ENCODE measurements at places on chromosomes 1 and 21.
A peak's percentile ranks its signal among the peaks of the same experiment; 100 is the strongest.

GRCh38 chr1:178142806-178143205, 48.9 kb downstream of the RASAL2 start:
- no peak for DNase-seq

- DNase-seq = no peak
These were observed 17.0 kb upstream of the OLFML2B start for GRCh38 chr1:162040657-162041056.

DNA sequence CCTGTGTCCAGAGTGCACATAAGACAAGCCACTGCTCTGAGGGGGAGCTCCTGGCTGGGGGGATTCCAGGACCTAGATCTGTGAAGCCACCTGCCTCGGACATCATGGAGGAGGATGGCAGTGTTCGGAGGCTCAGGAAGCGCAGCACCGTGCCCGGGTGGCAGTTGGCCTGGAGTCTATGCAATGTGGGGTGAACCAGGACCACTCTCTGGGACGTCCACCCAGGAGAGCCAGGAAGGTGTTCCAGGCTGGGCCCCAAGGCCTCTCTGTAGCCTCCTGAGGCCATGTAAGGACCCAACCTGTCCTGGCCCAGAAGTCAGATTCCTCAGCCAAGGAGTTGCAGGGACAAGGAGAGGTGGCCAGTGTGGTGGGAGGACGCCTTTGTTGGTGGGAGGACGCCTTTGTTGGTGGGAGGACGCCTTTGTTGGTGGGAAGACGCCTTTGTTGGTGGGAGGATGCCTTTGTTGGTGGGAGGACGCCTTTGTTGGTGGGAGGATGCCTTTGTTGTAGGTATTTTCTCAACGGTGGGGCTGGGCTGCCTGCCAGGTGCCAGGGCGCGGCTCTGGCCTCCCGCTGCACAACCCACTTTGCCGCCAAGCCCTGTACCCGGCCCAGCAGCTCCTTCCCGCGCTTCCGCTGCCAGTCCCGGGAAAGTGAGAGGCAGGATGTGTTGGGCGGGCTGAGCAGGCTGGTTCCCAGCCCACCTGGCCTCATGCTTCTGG, 30.6 kb upstream of the BMP8B start:
- no peak for DNase-seq

- no peak for DNase-seq
These were observed 43.4 kb downstream of the PKP1 start for GRCh38 chr1:201326710-201327109.

DNA sequence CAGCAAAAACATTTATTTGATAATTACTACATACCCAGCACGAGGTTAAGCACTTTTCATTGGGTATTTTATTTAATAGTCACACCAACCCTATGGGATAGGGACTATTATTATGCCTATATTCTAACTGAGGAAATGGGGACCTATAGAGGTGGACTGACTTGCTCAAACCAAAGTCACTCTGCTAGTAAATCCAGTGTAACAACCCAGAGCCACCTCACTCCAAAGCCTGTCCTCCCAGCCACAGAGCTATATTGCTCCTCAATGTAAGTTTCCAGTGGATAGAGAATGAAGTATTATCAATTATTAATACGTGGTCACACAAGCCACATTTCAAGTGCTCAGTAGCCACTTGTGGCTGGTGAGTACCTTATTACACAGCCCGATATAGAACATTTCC, 97.5 kb downstream of the RGS2 start:
- DNase-seq = no peak

DNA sequence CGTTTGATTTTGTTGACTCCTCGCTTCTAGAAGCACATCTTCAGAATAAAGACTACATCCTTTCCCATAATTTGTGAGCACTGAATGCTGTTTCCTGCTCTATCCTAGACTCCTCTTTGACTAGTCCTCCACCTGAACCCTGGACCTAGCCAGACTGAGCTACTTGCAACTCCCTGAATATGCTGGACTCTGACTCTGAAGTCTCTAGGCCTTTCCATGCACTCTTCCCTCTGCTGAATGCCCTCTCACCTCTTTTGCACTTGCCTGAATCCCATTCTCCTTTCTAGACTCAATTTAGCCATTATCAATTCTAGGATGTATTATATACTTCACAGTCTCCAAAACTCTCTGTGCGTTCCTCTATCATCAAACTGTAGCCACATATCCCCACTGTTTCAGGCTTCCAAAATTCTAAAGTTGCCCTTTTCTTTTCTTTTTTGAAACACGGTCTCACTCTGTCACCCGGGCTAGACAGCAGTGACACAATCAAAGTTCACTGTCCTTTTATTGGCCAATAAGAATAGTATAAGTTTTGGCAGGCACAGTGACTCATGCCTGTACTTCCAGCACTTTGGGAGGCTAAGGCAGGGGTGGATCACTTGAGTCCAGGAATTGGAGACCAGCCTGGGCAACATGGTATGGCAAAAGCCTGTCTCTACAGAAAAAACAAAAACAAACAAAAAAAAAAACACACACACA, 127.0 kb downstream of the LTN1 start:
- DNase-seq = no peak

GRCh38 chr1:167066333-167067122, 23.6 kb downstream of the GPA33 start:
- no peak for DNase-seq

DNA sequence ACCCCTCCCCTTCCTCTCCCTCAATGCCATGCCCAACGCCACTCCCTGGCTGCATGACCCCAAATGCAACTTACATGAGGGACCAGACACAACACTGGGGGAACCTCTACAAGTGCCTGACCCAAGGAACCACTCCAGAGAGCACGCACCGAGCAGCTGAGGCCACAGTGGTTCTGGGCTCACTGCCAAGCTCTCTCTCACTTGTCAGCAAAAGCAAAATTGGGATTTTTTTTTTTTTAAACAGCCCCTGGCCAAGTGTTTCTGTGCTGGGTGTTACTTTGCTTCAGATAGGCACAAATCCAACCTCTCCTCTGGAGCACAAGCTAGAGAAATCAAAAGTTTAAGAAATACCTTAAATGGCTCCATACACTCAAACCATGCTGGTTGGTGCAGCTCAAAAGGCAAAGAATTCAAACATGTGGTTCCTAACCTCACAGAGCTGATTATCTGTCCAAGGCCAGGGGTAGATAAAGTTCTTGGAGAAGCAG, 363.0 kb downstream of the SETD4 start:
- DNase-seq = peak; percentile 23

DNA sequence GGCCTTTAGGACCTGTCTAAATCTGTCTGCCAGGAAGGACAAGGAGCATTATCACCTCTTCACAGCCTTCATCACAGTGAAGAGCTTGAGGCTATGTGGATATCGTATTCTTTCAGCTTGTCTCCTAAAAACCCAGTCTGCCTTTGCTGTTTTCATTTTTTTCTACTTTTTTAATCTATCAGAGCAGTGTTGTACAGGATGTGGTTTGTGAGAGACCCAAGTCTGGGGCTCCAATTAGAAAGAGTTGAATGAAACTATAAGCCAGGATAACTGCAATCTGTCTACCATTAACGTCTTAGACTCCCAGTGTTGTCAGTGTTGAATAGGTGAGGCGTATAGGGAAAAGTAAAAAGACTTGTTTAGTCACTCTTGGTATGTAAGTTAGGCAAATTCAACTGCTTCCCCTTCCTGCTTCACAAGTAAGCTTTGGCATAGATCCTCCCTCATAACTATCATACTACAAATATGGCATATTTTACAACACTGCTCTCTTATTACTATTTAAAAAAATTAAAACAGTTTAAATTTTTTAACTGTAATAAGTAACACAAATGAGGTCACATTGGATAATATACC, 1225.8 kb upstream of the PRMT6 start:
- DNase-seq = no peak

DNA sequence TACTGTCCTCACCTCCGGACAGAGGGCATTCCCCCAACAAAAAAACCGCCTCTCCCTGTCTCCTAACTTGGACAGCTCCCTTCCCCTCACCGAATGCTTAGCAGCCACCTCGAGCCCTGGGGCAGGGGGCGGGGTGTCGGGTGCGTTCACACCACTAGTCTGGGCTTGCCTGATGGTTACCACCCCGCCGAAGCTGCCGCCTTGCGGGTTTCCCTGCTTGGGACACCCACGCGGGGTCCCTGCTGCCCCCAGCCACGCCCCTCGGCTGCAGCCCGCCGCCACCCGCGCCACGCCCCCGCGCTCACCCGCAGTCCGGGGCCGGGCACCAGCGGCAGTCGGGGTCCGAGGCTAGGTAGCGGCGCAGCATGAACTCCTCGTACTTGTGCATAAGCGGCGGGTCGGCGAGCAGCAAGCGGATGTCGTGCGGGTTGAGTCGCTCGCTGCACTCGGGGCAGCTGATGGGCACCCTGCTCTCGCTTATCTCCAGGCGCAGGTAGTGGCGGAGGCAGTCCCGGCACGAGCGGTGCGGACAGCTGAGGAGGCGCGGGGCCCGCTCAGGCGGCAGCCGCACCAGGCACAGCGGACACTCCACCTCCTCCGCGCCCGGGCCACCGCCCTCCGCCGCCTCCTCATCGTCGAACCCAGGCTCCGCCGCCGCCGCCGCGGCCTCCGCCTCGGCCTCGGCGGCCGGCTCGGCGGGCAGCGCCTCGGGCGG, 706 bp downstream of the RNF19B start:
- no peak for DNase-seq

- DNase-seq = no peak
These were observed 235.0 kb upstream of the NFIA start for GRCh38 chr1:60847391-60847790.

DNA sequence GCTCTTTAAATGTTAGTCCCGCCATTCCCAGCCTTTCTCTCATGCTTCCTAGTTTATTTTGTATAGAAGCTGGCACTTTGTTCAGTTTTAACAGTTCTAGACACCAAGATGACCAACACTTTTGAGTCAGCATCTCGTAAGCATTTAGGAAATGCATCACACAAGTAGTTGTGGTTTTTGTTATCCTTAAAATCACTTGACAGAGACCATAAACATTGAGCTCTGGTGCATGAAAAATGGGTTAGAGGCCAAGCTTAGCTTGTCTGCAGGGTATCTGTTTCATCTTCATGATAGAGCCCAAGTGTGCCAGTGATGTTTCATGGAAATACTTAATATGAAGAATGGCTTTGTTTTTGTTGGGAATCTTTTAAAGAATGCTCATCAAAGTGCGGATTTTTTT, 159.7 kb downstream of the DISP1 start:
- DNase-seq = no peak

GRCh38 chr1:14094611-14095400, 394.8 kb downstream of the PRDM2 start:
- no peak for DNase-seq

DNA sequence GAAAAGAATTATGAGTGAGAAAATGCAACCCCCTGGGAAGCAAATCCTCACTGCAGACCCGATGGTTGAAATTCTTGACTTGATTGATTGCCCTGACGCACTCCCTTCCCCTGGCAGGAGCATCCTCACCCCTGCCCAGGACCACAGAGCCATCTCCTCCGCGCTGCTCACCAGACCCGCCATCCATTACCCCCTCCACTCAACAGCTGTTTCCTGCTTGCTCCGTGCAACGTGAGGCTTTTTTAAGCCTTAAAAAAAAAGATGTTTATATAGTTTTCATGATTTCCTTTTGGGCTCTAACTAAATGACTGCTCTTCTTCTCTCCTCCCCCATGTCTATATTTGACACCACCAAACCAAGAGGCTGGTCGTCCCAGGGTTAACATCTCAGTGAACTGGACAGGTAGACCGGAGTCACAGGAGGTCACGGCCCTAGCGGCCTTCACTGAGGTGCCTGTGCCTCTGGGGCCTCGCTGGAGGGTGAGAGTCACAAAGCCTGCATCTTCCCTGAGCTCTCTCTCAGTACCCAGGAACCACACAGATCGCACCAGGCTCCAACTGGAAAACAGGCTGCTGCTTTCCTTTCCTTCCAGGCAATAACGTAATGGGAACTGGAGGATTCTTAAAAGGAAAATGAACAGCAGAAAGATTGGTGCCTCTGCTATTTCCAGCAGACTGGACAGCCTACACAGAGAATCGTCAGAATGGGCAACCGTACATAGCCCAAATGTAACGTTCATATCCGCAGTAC, 49.8 kb downstream of the ZBTB18 start:
- DNase-seq = no peak

- no peak for DNase-seq
These were observed 9.0 kb downstream of the NSL1 start for GRCh38 chr1:212782422-212783154.

GRCh38 chr21:36509973-36510664, 30.2 kb upstream of the CLDN14 start:
- DNase-seq = no peak

All from NCI-H2081 treated with DMSO at 0.1 percent for 48 hours (cell line).